ENCODE measurements at places on chromosomes 5 and 9. TPM values are rescaled to one million over a fixed set of nuclear protein-coding genes. Genes with fewer than 3 reads are reported as not detected.
A peak's percentile ranks its signal among the peaks of the same experiment; 100 is the strongest.

HEMGN gene
- 101 TPM for total RNA-seq

DNA sequence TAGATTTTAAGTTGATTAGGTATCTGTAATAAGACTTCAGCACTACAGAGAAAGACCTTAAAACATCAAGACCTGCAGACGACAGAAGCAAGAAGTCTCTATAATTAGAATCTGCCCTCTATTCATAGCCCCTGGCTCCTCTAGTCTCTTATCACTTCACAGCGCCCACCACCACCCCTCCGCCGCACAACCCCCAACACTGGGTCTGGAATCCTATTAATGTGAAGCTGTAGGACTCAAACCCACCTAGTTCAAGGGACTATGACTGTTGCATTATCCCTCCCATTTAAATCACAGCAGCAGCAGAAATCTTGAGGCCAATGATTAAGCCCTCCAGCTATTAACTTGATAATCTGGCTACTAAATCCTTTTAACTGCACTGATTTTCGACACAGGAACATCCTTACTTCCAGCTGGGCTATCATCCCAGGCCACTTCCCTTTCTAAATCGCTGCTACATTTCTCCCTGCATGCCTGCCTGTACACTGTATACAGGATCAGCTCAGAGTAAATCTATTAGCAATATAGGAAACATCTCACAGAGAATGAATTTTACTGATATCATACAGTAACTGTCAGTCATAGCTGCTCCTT, 159.5 kb upstream of the GRAMD2B start:
- DNase-seq = no peak

DNA sequence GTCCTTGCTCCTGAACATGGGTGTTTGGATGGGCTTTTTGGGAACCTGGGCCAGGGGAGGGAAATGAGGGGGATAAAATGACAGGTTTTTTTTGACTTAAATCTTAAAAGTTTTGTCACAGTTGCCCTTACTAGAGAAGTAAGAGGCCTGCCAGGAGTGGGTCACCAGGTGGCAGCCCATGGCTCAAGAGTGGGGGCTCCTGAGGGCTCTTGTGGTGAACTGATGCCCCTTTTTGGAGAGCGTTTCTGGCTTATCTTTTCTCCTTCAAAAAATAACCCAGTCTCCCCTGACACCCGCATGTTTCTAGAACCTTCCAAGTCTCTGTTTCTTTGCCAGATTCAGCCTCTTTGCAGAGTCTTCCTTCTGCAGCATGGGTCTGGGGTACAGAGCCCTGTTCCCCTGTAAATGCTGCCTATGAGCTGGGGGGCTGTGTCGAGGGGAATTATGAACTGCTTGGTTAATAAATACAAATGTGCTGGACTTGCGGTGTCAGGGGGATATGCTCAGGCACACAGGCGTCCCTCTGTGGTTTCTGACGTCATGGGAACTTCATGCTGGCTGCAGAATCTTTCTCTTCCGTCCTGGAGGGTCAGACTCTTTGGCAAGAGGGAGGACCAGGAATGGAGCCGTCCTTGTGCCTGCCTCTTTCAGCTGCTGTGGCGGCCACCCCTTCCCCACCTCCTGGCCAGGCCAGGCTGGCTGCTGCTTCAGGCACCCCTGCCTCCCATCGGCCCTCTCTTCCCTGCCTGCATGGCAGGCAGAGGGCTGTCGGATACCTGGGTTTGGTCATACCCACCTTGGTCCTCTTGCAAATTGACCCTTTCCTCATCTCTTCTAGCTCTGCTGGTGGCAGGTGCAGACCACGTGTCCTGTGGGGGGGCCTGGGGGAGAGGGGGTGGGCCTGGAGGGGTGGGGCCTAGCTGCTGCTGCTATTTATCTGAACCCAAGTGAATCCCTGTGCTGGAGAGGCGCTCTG, 30.1 kb downstream of the PTPA start:
- DNase-seq = no peak

MLANA gene
- total RNA-seq = not detected

DNA sequence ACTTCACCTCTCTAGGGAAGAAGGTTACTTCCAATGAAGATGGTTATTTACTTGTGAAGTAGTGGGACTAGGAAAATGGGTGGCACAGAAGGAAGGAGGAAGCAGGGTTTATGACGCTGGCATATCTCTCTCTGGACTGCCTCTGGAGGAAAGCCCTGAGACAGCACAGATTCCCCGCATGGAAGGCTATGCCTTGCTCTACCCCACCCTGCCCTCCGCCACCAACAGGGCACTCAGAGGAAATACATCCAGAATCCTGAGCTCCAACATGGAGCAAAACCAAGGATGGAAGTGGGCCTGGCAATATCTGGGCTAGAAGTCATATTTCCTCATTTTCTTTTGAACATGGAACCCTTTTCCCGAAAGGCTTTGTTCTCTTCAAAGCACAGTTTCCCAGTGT, 346.9 kb downstream of the ZSWIM6 start:
- DNase-seq = no peak

LSM11 gene
- total RNA-seq = 6.7 TPM

DNA sequence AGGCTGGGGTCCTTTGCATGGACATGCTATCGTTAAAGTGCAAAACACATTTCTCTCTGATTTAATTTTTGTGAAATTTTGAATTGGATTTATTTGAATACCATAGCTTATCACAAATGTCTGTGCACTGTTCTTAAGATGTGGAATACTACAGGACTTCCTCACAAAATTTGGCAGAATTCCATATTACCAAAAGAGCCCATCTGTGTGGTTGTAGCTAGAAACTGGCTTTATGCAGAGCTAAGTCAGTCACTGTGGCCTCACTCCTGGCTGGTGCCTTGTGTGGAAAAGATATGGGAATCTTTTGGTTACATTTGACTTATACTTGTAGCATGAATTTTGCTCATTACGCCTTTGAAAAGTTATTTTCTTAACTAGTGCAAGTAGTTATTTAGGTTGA, 35.5 kb downstream of the ACO1 start:
- DNase-seq = no peak

DNA sequence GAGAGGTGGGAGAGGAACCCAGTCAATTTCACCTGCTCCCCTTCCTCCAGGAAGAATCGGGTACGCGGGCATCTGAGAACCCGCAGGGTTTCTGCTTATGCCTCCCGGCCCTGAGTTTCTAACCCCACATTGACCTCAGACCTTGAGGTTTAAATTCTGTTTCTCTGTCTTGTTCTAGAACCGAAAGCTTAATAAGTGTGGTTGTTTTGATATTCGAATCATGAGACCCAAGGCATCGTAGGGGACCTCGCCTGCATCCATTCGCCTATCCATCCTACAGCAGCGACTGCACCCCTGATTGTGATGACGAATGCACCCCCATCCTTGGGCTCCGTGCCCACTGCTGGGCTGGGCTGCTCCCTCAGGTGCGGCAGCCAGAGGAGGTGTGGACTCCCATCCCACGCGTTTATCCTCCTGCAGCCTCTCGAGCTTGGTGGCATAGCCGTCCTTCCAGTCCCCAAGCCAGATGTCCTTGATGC, 80.8 kb upstream of the IER5L start:
- no peak for DNase-seq

GRCh38 chr9:130215341-130216119, 43.3 kb downstream of the NCS1 start:
- DNase-seq = no peak

GRCh38 chr9:100515578-100516494, 42.9 kb downstream of the TMEFF1 start:
- no peak for DNase-seq

- no peak for DNase-seq
Measured at GRCh38 chr5:3346111-3346820, 249.4 kb upstream of the IRX1 start.

- DNase-seq = no peak
Measured at GRCh38 chr5:2311851-2312250, 429.1 kb upstream of the IRX4 start.

C1QTNF2 gene
- total RNA-seq = not detected

DNA sequence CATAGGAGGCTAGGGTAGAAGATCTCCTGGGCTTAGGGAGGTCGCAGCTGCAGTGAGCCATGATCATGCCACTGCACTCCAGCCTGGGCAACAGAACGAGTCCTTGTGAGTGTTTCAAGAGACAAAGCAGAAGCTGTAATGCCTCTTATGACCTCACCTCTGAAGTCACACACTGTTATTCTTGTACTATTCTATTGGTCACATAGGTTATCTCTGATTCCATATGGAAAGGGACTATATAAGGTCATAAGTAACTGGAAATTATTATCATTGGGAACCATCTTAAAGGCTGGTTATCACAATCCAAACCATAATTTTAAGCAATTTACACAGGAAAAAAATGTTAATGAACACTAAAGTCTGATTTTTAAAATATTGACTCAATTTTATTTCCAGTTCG, 17.9 kb upstream of the AFF4 start:
- peak; percentile 24 for DNase-seq

DNA sequence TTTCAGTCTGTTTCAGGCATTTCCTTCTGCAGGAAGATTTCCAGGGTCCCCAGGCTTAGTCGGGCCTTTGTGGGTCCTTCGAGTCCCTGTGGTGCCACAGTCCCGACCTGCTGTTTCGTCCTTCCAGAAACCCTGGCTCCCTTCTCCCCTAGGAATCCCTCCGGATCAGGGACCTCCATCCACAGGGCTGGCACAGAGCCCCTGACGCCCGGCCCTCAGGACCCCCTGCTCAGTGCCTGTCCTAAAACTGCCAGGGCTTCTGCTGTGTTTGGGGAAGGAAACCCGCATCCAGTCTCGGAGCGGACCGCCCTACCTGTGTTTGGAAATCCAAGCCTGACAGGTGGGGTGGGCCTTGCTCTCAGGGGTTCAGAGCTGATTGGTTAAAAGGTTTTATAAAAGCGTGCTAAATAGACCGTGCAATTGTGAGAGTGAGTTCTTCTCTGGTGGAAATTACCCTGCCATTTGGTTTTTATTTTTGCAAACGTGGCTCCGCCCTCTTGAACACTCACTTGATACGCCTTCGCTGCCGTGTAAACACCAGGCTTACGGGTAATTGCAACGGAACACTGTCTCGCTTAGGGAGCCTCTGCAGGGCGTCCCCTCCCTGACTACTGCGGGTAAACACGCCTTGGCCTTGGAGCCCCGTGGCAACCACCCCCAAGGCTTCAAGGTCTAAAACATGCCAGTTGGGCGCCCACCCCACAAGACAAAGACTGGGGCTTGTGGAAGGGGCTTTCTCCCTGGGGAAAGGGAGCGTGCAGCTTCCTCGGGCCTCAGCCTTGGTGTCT, 121.2 kb downstream of the PHF2 start:
- DNase-seq = no peak

SIT1 gene
- total RNA-seq = not detected

DNA sequence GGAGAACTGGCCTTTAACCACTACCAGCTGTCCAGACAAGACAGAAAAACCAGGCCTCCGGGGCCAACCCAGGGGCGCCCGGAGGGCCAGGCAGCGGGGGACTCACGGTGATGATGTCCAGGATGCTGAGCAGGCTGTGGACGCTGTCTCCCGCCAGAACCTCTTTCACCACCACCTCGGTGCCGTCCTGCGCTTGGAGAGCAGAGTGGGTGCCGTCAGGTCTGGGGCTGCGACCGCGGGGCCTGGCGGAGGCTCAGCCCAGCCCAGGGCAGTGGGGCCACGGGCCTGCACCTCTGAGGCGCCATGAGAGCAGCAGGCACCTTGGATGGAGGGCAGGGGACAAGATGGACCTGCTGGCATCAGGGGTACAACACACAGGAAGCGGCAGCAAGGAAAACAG, 9.7 kb downstream of the PNPLA7 start:
- no peak for DNase-seq

TIGD6 gene
- total RNA-seq = 4.4 TPM

CTXN3 gene
- not detected for total RNA-seq

- no peak for DNase-seq
Measured at GRCh38 chr9:92769990-92770359, 5.3 kb upstream of the BICD2 start.

- DNase-seq = no peak
Measured at GRCh38 chr5:39604491-39604890, 179.7 kb upstream of the DAB2 start.

DNA sequence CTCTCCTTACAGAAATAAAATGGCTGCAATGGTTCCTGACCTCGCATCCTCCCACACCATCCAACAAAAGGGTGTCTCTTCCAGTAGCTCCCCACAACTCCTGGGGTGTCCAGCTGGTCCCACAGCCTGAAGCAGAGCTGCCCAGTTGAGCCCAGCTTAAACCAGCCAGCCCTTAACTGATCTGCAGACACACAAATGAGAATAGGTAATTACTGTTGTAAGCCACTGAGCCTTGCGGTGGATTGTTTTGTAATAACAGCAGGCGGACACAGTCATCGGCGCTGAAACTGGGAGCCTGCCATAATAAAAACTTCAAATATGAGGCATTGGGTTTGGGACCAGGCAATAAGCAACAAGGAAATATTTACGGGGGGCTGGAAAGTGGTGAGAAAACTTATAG, 10.4 kb upstream of the ZBTB43 start:
- no peak for DNase-seq

GRCh38 chr5:11121885-11122284, 360.9 kb upstream of the DAP start:
- DNase-seq = no peak

DNA sequence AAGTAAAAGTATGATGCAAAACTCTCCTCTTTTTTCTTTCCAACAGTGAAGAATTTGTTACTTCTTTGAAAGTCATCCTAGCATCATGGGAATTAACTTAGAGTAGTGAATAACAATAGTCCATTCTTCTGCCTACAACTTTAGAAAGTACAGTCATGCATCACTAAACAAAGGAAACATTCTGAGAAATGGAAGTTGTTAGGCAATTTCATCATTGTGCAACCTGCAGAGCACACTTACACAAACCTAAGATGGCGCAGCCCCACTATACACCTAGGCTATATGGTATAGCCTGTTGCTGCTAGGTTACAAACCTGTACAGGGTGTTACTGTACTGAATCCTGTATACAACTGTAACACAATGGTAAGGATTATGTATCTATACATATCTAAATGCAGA, 1209.3 kb upstream of the C9orf72 start:
- no peak for DNase-seq

DNA sequence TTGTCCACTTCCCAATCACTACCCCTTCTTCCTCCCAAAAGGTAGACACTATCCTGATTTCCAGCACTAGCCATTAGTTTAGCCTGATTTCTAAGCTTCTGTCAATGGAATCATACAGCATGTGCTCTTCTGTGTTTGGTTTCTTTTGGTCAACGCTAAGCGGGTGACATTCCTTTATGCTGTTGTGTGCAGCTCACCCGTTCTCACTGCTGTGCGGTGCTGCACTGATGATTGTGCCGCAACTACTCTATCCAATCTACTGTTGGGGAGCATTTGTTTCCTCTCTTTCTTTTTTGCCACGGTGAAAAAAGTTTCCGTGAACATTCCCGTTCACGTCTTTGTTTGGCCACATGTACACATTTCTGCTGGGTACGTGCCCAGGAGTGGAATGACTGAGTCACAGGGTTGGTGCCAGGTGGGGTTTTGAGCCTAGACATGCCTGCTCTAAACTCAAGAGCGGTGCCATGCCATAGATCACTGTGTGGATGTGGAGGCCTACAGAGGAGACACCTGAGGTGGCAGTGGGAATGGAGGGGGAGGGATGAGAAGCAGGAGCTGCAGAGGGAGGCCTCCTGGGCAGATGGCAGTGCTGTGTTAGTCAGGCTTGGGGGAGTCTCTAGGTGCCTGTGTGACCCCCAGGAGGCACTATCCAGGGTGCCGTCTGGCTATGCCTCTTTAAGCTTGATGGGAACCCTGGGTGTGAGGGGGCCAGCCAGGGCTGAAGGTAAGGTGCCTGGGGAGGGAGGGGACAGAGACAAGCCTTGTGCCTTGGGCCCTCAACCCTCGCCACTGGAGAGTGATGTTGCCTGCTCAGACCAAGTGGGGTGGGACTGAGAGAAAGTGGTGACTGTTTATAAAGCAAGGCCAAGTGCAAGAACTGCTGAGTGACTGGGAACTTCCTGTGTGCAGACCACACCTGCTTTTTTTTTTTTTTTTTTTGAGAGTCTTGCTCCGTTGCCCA, 11.4 kb upstream of the ANKRD33B start:
- no peak for DNase-seq

Measured in K562 (cell line).